ENCODE measurements at places on chromosomes 1 and 21. TPM values are rescaled to one million over a fixed set of nuclear protein-coding genes. Genes with fewer than 3 reads are reported as not detected.

The CDK18 gene
- total RNA-seq = 26.4 TPM

The FAM78B gene
- total RNA-seq = 1.5 TPM

The KCNJ6 gene
- 0.68 TPM for total RNA-seq

The DRAXIN gene
- 9.7 TPM for total RNA-seq

The CDC42 gene
- total RNA-seq = 192 TPM

The SEMA4A gene
- 1.3 TPM for total RNA-seq

The ATP6V1G3 gene
- total RNA-seq = not detected

The AADACL4 gene
- not detected for total RNA-seq

The UBE2U gene
- not detected for total RNA-seq

The MAN1C1 gene
- 22.6 TPM for total RNA-seq

The LCA5L gene
- 1.2 TPM for total RNA-seq

The SPRR3 gene
- total RNA-seq = not detected

The CLCA4 gene
- not detected for total RNA-seq

The C1orf167 gene
- total RNA-seq = not detected

The KIF2C gene
- 88.7 TPM for total RNA-seq

The ZSCAN20 gene
- total RNA-seq = 7.0 TPM

The FBXO2 gene
- total RNA-seq = 0.30 TPM

The FCRL6 gene
- total RNA-seq = not detected

The RSPO1 gene
- total RNA-seq = 0.50 TPM

Measured in neural crest cell (in vitro differentiated cells).